ENCODE measurements at places on chromosomes 7 and 10.

GRCh38 chr10:60781661-60782060 is 3.4 kb downstream of the CDK1 start:
- DNase-seq: no peak

DNA sequence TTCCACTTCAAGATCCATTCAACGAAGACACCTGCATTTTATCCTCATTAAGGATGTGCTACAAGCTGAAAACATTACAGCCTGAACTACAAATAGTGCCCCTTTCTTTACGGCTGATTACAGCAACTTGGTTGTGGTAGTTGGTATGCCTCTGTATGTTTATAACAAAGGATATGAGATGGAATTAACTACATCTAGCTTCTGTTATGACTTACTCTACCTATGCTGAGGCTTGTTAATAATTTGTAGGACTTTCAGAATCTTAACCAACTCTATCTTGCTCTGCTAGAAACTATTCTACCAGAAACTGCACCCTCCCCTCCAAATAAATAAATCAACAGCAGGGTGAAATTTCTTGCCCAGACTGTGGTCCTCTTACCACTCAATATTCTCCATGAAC is 448.1 kb downstream of the GRM8 start:
- DNase-seq: no peak

- peak; percentile 83 for DNase-seq
Measured at GRCh38 chr10:13099666-13100348, at the start of gene OPTN. Gene OPTN (plus strand): TSS chr10:13100163. CDS start chr10:13109123, 8,960 bp downstream.

GRCh38 chr10:91589015-91589657 is 43.7 kb downstream of the PPP1R3C start:
- DNase-seq: no peak

- DNase-seq: no peak
Measured at GRCh38 chr10:34397324-34397723, 417.8 kb downstream of the PARD3 start.

DNA sequence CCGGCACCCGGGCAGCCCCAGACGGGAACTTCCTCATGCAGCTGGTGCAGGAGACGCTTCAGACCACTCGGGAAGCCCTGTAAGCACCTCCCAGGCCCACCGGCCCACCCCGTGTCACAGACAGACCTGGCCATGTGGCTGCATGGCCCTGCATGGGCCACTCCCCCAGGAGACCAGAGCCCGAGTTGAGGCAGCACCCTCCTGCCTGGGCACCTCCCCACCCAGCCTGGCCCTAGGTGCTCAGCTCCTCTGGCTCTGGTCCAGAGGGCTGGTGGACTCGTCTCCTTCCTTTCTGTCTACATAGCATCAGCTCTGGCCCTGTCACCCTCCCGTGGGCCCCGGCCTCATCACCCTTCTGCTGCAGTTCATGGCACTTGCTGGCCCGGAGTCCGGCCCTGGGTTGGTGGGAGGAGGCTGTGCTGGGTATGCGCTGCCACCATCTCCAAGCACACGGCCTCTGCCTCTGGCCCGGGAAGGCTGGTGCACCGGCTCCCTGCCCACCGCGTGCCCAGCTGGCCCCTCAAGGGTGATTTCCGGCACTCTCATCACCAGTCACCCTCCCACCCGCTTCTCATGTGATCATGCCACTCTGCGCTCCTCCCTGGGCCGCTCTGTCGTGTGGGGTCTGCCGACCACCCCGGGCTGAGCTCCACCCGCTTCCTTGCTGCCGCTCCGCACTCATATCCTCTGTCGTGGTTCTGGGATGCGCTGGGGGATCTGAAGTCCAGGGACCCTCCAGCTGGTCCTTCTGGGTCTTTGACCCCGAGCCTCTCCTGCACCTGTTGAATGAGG is 53.1 kb upstream of the DPYSL4 start:
- no peak for DNase-seq

- DNase-seq: no peak
Measured at GRCh38 chr7:19351341-19352304, 206.4 kb upstream of the FERD3L start.

GRCh38 chr10:88731296-88731695 is 25.2 kb downstream of the LIPK start:
- DNase-seq: no peak

GRCh38 chr10:5890452-5890915 is 441 bp downstream of the FBH1 start:
- peak; percentile 38 for DNase-seq

DNA sequence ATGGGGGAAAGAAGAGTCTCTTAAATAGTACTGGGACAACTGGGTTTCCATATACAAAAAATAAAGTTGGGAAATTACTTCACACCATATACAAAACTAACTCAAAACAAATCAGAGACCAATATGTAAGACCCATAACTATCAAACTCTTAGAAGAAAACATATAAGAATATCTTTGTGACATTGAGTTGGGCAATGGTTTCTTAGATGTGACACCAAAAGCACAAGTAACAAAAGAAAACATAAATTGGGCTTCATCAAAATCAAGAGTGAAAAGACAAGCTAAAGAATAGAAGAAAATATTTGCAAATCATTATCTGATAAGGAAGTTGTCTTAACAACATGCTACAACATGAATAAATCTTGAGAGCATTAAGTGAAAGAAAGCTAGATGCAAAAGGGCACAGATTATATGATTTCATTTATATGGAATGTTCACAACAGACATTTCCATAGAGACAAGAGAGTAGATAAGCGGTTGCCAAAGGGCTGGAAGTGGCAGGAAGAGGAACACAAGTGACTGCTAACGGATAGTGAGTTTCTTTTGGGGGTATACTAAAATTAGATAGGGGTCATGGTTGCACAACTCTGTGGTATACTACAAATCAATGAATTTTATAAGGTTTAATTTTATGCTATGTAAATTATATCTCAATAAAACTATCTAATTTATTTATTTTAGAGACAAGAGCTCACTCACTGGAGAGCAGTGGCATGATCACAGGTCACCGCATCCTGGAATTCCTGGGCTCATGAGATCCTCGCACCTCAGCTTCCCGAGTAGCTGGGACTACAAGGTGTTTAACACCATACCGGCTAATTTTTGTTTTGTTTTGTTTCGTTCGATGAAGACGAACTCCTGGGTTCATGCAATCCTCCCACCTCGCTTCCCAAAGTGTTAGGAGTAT is 35.4 kb downstream of the JMJD1C start:
- no peak for DNase-seq

DNA sequence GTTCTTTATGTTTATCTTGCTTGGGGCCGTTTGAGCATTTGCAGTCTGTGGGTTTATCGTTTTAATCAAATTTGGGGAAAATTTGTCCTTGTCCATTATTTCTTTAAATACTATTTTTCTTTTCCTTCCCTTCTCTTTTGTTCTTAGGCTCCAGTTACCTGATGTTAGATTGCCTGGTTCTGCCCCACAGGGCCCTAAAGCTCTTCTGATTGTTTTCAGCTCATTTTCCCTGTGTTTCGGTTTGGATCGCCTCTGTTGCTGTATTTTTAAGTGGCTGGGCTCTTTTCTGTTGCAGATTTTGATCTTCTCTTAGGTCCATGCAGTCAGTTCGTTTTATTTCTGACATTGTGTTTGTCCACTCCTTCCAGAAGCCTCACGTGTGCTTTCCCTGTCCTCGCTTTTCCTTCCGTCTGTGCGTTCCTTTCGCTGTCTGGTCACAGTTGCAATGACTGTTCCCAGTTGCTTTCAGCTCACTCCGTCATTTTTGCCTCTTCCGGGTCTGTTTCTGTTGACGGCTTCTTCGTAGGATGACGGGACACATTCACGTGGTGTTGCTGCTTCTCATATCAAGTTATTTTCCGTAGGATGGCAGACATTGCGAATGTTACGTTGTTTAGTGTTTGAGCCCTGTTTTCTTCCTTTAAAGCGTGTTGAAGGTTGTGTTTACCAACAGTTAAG is 111.4 kb downstream of the INPP5A start:
- DNase-seq: no peak

DNA sequence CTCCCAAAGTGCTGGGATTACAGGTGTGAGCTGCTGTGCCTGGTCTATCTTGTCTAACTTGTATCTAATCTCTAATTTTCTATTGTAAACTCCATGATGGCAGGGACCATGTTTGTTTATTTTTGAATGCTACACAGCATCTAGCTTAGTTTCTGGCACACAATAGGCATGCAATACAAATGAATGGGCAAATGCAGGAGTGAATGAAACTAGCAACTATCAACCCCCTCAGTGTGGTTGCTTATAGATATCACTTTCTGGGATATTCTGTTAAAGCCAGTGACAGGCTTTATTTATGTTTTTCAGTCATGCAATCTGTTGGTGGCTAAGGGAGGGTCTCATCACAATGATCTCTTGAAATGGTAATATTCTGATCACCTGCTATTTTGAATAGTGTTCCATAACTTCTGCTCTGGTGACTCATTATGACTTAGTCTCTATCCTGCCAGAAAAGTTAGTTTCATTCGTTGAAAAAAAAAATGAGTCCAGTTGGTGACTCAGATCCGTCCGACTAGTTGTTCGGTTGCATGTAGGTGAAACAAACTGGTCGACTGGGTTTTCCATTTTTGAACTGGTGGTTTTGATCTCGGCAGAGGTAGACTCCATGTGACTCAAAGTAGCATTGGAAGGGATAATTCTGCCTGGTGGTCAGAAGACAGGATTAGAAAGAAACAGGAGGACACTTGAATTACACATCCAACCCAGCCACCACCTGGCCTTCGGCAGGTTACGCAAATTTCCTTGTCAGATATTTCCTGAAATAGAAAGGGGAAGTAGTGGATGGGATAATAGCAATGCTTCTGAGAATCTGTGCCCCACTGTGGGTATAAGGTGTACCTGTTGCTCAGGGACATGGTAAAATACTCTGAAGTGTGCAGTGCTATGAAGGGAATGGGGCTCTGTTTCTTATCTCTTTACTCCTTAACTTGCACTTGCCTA is 76.8 kb downstream of the GATA3 start:
- peak; percentile 30 for DNase-seq

DNA sequence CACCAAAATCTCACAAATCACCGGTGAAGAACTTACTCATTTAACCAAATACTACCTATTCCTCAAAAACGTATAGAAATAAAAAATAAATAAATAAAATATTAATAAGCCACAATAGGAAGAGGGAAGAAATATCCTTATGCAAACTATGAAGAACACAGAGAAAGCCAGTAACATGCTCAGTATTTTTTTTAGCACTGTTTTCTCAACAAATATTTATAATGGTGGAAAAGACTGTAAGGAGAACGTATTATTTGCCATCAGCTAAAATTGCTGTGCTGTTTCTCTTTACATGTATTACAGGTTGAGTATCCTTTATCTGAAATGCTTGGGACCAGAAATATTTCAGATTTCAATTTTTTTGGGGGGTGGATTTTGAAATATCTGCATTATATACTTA is 21.0 kb downstream of the KIAA1217 start:
- no peak for DNase-seq

GRCh38 chr7:48806731-48807130 is 117.6 kb upstream of the CDC14C start:
- DNase-seq: no peak

- DNase-seq: no peak
Measured at GRCh38 chr10:104923501-104923900, 282.4 kb downstream of the SORCS3 start.

GRCh38 chr10:84244651-84245270 is at the start of gene RGR:
Gene RGR (plus strand): TSS chr10:84245053. CDS start chr10:84245091, 38 bp downstream.
- DNase-seq: no peak

DNA sequence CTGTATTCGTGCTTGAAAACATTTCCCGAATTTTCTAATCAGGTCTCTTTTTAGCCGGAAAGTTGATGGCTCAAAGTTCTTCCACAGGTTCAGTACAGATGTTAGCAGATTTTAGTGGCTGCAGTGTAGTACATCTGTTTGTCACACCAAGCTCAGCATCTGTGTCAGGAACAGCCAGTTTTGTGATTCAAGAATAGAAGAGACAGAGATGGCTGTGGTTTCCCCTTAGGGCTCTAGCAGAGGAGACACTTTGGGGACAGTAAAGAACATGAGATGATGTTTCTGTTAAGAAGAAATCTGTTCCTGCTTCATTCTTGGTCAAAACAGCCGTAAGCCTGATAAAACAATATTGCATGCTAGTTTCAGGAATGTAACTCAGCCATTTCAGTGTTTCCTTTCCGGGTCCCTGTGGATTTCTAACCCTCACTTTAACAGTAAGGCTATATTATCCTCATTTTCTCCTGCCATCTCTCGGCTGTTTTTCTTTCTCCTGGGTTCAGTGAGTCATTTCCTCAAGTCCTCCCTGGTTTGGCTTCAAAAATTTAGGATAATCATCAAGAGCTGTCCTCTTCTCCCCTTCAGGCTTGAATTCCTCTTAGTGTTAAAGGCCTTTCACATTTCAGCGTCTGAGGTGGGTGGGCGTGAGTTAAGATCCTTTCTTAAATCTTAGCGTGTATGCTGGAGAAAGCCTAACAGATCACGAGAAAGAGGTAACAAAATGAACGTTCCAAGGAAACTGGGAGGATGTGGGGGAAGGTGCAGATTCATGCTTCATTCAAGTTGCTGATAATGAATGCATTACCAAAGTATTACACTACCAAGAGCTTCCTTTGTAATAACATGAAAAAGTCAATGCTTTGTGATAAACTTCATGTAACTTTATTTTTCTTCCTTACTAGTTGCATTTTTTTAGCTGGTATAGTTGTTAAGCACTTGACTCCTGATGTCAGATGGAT is 37.1 kb upstream of the BICC1 start:
- no peak for DNase-seq

DNA sequence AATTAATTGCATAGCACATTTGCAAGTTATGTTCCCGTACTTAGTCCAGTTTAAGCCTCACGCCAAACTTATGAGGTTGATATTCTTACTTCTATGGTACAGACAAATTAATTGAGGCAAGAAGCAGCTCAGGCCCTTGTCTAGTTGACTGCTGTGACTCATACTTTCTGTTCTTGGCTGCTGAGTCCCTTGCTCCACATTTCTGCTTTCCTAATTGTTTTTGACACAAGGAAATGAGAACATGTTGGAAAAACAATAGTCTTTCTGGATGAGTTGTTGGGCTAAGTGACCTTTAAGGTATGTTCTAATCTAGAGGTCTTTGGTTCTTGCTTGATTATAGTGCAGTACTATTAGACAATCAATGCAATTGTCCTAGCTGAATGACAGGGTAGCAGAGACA is 331.8 kb downstream of the NRG3 start:
- DNase-seq: no peak

GRCh38 chr7:33821970-33822369 is 83.4 kb upstream of the BMPER start:
- DNase-seq: no peak

GRCh38 chr10:6612371-6612770 is 32.3 kb upstream of the PRKCQ start:
- no peak for DNase-seq

GRCh38 chr10:66265398-66265797 is 660.4 kb upstream of the LRRTM3 start:
- no peak for DNase-seq
